ENCODE measurements at places on chromosomes 12 and 14.

DNA sequence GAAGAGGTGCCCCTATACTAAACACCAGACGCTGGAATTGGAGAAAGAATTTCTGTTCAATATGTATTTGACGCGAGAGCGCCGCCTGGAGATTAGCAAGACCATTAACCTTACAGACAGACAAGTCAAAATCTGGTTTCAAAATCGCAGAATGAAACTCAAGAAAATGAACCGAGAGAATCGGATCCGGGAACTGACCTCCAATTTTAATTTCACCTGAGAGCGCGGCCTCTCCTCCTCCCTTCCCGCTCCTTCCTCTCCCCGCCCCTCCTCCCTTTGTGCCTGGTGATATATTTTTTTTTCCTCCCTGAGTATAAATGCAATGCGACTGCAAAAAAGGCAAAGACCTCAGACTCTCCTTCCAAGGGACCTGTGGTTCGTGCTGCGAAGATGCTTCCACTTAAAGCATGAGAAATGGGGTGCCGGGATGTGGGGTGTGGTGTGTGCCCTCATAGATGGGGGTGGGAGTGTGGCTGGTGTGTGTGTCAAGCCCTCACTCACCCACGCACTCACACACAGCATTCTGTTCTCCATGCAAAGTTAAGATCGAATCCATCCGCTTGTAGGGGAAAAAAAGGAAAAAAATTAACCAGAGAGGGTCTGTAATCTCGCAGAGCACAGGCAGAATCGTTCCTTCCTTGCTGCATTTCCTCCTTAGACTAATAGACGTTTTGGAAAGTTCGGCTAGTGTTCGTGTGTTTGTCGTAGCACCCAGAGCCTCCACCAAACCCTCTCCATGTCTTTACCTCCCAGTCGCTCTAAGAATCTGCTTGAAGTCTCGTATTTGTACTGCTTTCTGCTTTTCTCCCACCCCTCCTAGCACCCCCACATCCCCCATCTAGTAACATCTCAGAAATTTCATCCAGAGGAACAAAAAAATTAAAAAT is 4.5 kb downstream of the HOXC10 start:
- no peak for DNase-seq

- DNase-seq, result no peak
Observed at GRCh38 chr12:47024463-47024862, 55.0 kb upstream of the PCED1B start.

GRCh38 chr12:109445191-109445609 is 31.9 kb downstream of the KCTD10 start:
- DNase-seq, result no peak

DNA sequence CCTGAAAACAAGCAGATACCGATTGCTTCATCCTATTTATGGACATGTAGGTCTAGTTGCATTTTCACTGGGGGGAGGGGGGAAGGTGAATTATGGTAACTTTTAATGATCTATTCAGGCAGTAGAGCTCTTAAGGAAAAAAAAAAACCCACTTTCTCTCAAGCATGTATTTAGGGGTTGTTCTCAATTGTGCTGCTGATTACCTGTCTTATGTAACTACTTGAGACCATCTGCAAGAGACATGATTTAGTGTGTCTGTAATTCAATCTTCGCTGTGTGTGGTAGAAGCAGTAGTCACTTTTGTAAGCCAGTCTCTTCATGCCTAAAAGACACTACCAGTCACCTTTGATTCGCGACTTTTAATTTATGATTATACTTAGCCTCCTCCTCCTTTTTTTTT is 8.9 kb downstream of the CALM1 start:
- no peak for DNase-seq

DNA sequence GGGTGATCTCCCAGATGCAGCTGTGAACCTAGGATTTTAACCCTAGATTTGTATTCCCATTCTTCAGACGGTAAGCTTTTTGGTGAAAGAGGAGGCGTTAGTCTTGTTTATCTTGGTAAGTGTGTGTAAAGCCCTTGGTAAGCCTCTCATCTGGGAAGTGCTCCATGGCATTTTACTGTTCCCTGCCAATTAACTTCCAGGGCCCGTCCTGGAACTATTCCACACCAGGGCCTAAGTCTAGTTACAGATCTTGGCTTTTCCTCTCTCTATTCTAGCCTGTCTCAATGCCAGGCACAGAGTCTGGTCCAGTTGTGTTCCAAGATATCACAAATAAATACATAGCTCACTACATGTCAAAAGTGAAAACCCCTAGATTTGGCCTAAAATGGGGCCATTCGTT is 42.4 kb downstream of the YEATS4 start:
- no peak for DNase-seq

DNA sequence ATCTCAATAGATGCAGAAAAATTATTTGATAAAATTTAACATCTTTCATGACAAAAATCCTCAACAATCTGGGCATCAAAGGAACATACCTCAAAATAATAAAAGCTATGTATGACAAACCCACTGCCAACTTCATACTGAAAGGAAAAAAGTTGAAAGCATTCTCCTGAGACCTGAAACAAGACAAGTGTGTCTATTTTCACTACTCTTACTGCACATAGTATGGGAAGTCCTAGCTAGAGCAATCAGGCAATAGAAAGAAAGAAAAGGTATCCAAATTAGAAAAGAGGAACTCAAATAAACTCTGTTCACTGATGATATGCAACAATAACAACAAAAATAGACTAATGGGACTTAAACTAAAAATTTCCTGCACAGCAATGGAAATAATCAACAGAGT is 90.1 kb downstream of the SLCO1B1 start:
- DNase-seq, result no peak

- no peak for DNase-seq
Observed at GRCh38 chr14:31792726-31793125, 231.5 kb downstream of the NUBPL start.

- no peak for DNase-seq
Observed at GRCh38 chr14:28777471-28778137, 11.0 kb downstream of the FOXG1 start.

DNA sequence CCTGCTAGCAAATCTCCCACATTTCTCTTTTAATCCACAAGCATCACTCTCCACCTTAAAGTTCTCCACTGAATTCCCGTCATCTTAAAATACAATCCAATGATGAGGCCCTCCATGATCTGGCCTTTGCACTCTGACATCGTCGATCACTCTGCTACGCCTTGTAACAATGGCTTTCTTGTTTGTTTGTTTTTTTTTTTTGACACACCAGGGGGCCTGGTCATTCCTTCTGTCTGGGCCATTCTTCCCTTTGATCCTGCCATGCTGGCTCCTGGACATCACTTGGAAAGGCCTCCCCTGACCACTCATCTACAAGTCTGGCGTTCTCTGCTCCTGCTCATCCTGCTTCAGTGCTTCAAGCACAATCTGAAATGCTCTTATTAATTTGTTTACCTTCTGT is 233.5 kb downstream of the PPM1H start:
- no peak for DNase-seq

GRCh38 chr14:56170877-56171422 is 52.7 kb downstream of the PELI2 start:
- no peak for DNase-seq

- no peak for DNase-seq
Observed at GRCh38 chr14:64201921-64202545, 92.1 kb downstream of the ESR2 start.
